Lower lobe of right lung (tissue), 2 donors: ENCODE measurements at places on chromosomes 12 and 14.

DNA sequence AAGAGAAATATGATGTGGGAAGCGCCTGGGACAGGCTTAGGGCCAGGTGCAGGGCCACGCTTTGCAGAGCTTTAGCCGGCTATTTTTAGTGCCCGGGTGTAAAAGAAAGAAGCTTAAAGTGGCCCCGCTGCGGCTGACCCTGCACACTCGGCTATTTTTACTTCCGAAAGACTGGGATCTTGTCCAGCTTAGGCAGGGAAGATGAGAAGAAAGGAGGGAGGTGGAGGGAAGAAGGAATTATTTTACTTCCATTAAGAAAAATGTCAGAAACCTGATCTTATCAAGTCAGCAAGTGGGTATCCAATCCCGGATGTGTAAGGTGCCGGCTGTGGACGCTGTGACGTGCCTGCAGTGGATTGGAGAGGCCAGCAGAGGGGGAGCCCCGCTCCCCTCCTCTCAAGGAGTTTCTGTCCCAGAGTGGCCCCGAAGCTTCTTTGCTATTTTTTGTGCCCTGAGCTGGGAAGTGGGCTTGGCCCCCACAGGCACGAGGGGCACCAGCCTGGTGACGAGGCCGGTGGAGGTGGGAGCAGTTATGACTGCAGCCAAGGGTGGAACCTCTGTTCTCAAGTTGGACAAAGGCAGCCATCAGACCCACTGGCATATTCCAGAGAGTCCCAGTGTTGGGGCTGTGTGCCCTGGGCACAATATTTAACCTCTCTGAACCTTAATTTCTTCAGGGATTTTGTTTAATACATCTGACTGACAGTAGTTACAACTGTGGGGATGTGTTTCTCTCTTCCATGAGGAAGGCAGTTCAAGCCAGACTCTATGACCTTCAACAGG lies 97.7 kb downstream of the ESRRB start:
- no peak overlapping the region for H3K27ac ChIP-seq
- H3K4me1 ChIP-seq, result peaks cover 4% of the 10 kb centered on the region
- no peaks in the 10 kb centered on the region for H3K27me3 ChIP-seq

DNA sequence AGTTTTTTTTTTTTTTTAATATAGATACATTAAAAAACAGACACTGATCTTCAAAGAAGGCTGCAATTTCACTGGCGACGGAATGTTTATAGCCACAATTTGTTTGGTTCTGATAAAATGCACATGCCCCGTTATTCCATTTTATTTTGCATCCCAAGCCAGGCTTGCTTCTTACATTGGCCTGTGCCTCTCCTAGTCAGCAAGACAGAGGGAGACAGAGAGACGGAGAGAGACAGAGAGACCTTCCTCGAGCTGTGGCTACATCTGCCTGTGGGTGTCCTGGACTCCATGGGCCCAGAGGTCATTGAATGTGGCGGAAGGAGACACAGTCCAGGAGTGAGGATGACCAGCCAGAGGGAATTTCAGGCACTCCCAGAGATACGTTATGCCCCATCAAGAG lies 926.6 kb downstream of the VRK1 start:
- no peaks in the 10 kb centered on the region for H3K27me3 ChIP-seq
- H3K4me1 ChIP-seq, result peaks cover 3% of the 10 kb centered on the region
- H3K27ac ChIP-seq, result peak overlapping the region; percentile 41
- no peaks in the 10 kb centered on the region for H3K36me3 ChIP-seq

DNA sequence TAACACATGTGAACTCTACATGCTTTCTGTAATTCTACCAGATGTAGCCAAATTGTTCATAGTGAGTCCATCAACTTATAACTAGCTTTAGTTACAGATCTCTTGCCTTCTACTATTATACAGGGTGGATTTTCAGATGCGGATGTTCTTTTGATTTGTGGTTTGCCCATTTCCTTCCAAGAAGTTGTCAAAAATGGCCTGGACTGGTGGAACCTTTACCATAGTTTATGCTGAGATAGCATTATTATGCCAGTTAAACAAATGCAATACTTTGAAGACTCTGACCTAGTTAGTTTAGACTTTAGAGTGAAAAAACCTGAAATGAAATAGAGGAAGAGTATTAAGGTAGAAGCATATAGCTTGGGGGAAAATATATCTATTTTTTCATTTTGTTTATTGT lies 27.4 kb upstream of the CFL2 start:
- H3K4me3 ChIP-seq, result no peak overlapping the region
- no peaks in the 10 kb centered on the region for H3K36me3 ChIP-seq
- H3K4me1 ChIP-seq, result no peaks in the 10 kb centered on the region
- H3K27ac ChIP-seq, result no peak overlapping the region
- H3K27me3 ChIP-seq, result no peaks in the 10 kb centered on the region
- DNase-seq, result no peak

GRCh38 chr12:111685322-111685810 lies 390 bp downstream of the BRAP start:
- no peaks in the 10 kb centered on the region for H3K27me3 ChIP-seq
- peak overlapping the region; percentile 90 for H3K27ac ChIP-seq
- peaks cover 31% of the 10 kb centered on the region for H3K4me1 ChIP-seq

- DNase-seq, result no peak
- H3K36me3 ChIP-seq, result no peaks in the 10 kb centered on the region
- no peaks in the 10 kb centered on the region for H3K27me3 ChIP-seq
- H3K4me3 ChIP-seq, result no peak overlapping the region
- H3K27ac ChIP-seq, result no peak overlapping the region
Observed at GRCh38 chr14:37122288-37122687, 50.1 kb downstream of the SLC25A21 start.

DNA sequence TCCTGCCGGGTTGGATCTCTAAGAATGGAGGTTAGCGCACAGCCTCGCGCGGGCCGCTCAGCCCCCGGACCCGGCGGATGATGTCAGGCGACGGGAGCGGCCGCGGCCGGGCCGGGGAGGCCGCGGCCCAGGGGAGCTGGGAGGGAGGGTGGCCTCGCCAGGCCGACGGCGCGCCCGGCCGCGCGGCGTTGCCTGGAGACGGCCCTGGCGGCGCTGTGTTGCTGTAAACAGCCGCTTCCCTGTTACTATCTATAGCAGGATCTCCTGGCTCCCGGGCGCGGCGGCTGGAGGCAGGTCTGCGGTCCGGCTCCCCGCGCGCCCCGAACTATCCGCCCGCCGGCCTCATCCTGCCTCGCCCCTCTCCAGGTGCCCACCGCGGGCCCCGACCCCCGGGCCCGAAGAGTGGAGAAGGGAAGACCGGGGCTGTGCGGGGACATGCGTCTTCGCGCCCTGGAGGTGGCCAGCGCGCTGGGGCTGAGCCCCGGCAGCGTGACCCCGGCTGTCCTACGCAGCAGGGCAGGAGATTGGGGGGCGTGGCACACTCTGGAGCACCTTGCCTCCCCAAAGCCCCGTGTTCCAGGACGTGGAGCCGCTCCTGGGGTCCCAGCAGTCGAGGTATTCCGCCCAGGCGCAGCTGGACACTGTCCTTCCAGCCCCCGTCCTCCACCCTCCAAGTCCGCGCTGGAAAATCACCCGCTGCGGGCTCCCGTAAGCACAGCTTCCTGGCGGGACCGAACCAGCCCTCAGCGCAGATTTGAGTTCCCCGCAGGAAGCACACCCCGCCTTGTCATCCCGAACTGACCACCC lies 1.4 kb upstream of the FOS start:
- peaks cover 19% of the 10 kb centered on the region for H3K36me3 ChIP-seq
- H3K4me3 ChIP-seq, result peak overlapping the region; percentile 90
- H3K27me3 ChIP-seq, result no peaks in the 10 kb centered on the region
- peak overlapping the region; percentile 100 for H3K27ac ChIP-seq
- peaks cover 59% of the 10 kb centered on the region for H3K4me1 ChIP-seq
- DNase-seq, result peak; percentile 96

DNA sequence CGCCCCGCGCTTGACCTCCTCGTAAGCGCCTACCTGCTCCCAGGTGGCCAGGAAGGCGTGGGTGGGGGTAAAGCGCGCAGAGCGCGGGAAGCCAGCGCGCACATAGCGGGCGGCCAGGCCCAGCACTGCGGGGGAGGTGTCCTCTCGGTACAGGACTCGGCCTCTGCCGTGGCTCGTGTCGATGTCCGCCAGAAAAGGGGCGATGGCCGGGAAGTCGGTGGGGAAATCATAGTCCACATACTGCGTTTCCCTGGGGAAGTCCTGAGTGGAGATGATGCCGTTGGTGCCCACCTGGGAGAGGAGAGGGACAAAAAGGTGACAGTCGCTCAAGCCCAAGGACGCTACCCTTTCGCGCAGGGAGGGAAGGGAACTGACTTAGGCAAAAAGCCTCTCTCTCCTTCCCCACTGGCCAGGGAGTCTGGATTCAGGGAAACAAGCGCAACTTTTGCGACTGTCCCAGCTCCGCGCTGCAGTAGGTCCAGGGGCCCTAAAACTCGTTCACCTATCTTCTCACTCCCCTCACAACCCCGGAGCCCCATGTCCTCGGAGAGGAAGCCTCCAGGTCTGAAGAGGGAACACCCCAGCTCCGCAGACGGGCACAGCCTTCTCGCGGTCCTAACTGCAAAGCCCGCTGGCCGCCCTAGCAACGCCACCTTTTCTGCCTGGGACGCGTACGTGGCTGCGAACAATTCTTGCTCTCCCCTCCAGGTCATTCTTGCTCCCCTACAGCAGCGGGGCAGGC lies 815 bp downstream of the NID2 start:
- no peak for DNase-seq
- H3K27ac ChIP-seq, result peak overlapping the region; percentile 72
- peak overlapping the region; percentile 70 for H3K4me3 ChIP-seq
- H3K4me1 ChIP-seq, result peaks cover 32% of the 10 kb centered on the region
- peaks cover 33% of the 10 kb centered on the region for H3K27me3 ChIP-seq
- no peaks in the 10 kb centered on the region for H3K36me3 ChIP-seq

DNA sequence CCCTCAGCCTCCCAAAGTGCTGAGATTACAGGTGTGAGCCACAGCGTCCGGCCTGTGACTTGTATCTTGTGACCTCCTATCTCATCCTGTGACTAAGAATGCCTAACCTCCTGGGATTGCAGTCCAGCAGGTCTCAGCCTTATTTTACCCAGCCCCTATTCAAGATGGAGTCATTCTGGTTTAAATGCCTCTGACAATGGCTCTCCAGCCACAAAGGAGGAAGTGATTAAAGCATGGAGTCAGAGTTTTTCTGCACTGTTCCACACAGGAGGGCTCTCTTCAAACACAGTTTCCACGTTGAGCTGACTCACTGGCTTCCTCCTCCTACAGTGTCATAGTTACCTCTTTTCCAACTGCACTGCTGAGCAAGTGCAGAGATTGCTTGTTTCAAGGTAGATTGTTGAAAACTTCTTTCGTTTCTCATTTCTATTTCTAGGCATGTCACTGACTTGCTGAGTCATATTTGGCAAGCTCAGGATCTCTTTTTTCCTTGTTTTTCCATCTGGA lies 383.8 kb downstream of the PCNX1 start:
- H3K36me3 ChIP-seq, result no peaks in the 10 kb centered on the region
- no peaks in the 10 kb centered on the region for H3K4me1 ChIP-seq
- H3K4me3 ChIP-seq, result no peak overlapping the region
- DNase-seq, result no peak
- H3K27me3 ChIP-seq, result no peaks in the 10 kb centered on the region

- no peak overlapping the region for H3K4me3 ChIP-seq
- H3K36me3 ChIP-seq, result no peaks in the 10 kb centered on the region
- H3K4me1 ChIP-seq, result no peaks in the 10 kb centered on the region
Observed at GRCh38 chr14:36591482-36591881, 9.1 kb upstream of the NKX2-8 start.

DNA sequence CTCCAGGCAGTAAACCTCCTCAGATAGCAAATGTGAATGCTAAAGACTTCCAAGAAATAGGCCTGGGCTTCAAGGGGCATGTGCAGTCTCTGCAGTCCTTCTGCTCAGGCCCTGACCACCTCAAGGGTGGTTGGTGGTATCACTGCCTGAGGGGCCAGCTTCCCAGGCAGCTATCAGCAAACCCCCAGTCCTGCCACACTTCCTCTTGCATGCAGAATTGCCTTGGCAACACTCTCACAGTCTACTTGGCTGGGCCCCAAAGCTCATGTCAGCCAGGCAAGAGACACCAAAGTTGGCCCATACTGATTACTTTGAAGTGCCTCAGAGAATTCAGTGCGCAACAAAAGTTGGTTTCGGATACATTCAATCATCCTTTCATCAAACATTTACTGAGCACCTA lies 3.5 kb upstream of the ASB8 start:
- peaks cover 1% of the 10 kb centered on the region for H3K27me3 ChIP-seq
- H3K36me3 ChIP-seq, result no peaks in the 10 kb centered on the region
- H3K4me3 ChIP-seq, result no peak overlapping the region
- no peak for DNase-seq

GRCh38 chr12:71190822-71191221 lies 33.0 kb upstream of the TSPAN8 start:
- no peak overlapping the region for H3K27ac ChIP-seq
- no peak overlapping the region for H3K4me3 ChIP-seq
- no peaks in the 10 kb centered on the region for H3K27me3 ChIP-seq
- no peaks in the 10 kb centered on the region for H3K36me3 ChIP-seq

DNA sequence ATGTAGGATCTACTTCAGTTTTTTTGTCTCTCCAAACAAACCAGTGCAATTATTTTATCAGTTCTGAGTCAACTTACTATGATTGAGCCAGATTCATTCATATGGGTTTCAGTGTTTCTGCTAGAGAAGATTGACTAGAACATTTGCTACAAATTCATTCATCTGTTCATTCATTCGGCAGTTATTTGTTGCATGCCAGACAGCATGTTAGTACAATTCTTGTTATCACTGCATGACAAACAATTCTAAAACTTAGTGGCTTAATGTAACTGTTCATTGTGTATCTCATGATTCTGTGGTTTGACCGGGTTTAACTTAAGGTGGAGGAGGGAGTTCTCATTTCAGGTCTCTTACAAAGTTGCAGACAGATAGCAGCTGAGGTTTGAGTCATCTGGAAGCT lies 52.3 kb downstream of the POLR3B start:
- no peaks in the 10 kb centered on the region for H3K4me1 ChIP-seq
- no peak for DNase-seq
- no peak overlapping the region for H3K27ac ChIP-seq

- peaks cover 59% of the 10 kb centered on the region for H3K36me3 ChIP-seq
- H3K4me3 ChIP-seq, result peak overlapping the region; percentile 46
- H3K27me3 ChIP-seq, result no peaks in the 10 kb centered on the region
- H3K4me1 ChIP-seq, result peaks cover 61% of the 10 kb centered on the region
- DNase-seq, result peak; percentile 86
Observed at GRCh38 chr12:124457287-124458219, 109.9 kb downstream of the NCOR2 start.
